ENCODE measurements at places on chromosomes 13 and 19.

DNA sequence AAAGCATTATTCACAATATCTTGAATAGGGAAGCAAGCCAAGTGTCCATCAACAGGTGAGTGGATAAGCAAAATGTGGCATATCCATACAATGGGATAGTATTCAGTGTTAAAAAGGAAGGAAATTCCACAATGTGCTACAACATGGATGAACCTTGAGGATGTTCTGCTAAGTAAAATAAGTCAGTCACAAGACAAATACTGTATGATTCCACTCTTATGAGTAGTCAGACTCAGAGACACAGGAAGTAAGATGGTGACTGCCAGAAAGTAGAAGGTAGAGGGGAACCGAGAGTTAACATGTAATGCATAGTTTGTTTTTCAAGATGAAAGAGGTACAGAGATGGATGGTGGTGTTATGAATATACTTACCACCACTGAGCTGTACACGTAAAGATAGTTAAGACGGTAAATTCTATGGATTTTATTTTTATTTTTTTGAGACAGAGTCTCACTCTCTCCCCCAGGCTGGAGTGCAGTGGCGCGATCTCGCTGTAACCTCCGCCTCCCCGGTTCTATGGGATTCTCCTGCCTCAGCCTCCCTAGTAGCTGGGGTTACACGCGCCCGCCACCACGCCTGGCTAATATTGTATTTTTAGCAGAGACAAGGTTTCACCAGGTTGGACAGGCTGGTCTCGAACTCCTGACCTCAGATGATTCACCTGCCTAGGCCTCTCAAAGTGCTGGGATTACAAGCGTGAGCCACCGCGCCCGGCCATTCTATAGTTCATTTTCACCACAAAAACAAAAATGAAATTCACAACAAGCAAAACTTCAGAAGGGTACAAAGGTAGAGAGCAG is 1.0 kb upstream of the CHAMP1 start:
- no peak for DNase-seq

DNA sequence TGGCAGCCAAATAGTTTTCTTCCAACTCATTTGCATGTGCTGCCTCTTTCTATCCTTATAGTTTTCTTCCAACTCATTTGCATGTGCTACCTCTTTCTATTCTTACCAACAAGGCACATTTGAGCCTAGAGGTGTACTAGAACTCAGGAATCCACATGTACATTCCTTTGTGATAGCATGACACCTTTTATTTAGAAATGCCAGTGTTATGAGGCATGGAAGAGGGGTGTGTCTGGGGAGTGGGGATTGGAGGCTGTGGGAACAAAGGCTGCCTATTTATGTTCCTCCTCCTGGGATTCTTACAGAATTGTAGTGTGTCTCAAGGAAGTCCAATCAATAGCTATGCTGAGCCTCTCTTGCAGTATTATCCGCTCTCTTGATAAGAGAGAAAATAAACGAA is 966.7 kb downstream of the PCDH17 start:
- DNase-seq: no peak

DNA sequence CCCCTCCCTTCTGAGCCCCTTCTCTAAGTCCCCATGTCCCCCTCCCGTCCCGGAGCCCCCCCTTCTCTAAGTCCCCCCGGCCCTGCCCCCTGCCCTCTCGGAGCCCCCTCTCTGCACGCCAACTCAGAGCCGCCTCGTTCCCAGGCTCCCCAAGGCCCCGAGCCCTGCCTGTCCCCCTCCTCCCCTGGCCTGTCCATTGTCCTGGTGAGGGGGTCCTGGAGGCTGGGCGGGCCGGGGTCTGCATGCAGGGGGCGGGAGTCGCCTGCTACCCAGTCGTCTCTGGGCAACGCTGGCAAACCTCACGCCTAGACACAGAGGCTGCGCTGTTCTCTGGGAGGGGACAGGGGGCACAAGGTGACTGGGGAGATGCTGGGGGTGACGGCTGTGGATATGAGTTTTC is 39.2 kb upstream of the SEMA6B start:
- DNase-seq: no peak

DNA sequence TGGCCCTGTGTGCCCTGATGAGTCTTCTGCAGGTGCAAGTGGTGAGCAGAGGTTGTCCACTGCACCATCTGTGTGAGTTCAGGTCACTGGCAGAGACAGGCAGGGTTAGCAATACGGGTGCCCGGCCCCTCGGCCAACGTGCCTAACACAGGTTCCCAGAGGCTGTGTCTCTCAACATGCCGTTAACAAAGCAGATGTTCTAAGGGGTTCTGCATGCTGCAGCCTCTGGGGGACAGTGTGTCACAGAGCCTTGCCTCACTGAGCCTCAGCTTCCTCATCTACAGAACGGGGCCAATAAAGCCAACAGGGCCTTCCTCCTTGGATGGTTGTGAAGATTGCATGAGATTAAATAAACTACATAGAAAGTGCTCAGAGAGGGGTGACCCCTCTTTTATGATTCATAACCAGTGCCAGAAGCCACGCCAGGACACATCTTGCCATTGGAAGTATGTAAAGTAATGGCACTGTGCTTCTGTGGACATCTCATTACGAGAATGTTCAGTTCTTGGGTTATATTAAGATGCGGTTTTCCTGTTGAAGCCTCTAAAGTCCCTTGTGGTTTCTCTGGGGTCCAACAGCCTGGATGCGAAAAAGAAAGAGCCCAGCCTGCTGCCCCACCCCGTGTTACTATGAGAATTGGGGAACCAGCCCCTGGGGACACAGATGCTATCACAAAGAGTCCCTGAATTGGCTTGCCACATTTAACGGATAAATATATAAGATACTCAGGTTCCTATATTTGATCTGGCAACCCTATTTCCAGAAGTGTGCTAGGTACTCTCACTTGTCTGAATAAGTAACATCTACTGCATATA is 11.2 kb upstream of the ARHGEF18 start:
- DNase-seq: no peak

DNA sequence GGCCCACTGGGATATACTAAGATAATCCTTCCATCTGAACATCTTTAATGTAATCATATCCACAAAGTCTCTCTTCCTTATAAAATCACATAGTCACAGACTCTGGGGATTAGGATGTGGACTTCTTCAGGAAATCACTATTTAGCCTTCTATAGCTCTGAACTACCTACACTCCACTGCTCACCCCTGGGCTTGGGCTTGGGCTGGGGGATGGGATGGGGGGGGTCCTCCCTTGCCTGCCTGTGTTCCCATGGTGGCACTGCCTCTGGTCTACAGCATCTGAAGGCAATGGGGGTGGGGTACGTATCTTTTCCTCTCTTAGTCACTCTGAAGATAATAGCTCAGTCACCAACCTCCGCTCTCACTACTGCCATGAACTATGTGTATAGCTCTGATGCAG is 67.8 kb upstream of the SERTM1 start:
- no peak for DNase-seq

DNA sequence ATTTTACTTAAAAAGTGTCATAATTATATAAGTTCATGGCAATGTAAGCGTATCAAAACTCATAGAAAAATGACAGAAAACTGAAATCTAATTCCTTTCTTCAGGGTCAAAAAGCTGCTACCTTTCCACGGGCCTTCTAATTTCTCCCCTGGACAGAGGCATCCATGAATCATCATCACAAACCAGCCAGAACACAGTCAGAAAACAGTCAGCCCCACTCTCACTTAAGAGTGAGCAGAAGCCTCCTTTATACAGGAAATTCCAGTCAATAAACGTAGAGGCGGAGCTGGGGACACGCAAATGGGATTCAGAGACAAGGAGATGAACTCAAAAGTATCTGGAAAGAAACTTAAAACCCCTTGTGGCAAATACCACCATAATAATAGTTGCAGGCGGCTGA is 54.2 kb upstream of the ABCC4 start:
- DNase-seq: no peak

DNA sequence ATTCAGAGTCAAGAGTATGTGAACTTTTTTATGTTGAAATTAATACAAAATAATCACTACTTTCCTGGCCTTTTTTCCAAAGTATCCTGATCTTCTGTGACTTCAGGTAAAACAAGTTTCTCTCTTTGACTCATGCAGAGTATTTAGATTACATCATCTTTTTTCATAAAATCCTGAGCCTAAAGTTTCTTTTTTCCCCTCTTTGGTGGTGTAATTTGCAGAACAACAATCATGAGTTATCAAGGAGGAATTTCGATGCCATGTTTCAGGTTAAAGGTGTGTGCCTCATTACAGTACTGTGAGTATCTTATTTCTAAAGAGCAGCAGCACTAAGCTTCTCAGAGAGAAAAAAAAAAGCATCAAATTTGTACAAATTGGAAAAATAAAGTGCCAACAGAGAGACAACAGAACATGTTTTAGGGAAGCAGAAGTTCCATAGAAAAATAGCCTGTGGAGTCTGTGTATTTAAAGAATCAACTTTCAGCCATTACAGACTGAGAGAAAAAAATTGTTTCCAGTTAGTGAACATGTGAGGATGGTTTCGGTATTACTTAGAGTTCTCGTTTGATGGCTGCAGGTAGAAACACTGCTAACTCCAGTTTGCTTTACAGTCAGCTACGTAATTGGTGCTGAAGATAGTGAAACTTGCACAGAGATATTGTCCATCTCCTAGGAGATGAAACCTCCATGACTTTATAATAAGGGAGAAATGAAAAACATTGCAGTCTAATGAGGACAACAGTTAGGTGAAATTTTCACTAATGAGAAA is 78.1 kb upstream of the PCDH9 start:
- DNase-seq: no peak

GRCh38 chr19:33557720-33558119 is 36.1 kb upstream of the PEPD start:
- DNase-seq: no peak

DNA sequence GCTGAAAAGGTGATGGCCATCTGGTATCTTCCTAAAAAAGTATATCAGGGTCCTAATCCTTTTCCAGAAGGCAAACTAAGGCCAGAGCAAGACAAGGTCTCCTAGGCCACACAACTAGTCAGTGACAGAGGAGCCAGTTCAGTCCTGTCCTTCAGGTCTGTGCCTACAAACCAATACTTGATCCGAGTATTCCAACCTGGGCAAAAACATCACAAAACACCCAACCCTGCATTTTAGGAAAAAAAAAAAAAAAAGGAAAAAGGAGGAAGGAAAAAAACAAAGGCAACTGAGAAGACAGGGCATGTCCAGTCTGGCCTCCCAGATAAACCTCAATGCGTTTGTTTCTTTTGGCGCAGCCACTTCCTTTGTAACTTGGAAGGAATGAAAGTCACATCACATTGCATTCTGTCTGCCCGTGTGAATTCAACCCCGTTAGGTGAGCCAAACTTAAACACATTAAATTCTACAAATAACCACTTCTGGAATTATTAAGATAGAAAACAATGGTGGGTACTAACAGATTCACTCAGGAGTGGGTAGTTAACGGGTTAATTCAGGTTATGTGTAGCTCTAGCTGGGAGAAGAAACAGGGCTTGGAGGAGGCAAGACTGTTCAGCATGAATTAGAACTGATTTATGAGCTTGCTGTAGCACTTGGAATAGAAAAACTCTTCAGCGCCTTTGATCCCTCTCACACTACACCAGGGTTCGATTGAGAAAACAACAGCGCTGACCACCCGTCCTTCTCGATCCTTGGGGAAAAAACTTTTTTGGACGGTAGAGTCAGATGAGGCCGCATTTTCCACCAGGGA is 43.0 kb upstream of the HNRNPA1L2 start:
- DNase-seq: no peak

GRCh38 chr19:56141417-56141993 is 418 bp downstream of the ZNF444 start:
- peak; percentile 19 for DNase-seq

- DNase-seq: no peak
These were observed 57.3 kb downstream of the KLF2 start for GRCh38 chr19:16381756-16382401.

DNA sequence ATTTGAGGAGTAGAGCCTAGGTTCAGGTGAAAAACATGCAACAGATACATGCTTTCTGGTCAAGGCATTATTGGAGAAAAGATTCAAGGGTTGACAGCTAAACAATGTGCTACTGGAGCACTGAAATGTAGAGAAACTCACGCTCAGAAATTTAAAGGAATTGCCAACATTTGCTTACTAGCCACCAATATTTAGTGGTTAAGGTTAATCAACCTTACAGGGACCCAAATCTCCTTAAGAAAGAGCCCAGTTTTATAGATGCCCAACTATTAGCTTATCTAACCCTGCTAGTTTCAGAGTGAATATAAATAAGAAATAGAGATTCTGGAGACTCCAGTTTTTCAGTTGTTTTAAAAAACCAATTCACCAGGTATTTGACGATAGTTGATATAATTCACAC is 203.6 kb downstream of the DACH1 start:
- no peak for DNase-seq

- DNase-seq: no peak
These were observed 16.3 kb downstream of the TLE2 start for GRCh38 chr19:3012621-3013262.

DNA sequence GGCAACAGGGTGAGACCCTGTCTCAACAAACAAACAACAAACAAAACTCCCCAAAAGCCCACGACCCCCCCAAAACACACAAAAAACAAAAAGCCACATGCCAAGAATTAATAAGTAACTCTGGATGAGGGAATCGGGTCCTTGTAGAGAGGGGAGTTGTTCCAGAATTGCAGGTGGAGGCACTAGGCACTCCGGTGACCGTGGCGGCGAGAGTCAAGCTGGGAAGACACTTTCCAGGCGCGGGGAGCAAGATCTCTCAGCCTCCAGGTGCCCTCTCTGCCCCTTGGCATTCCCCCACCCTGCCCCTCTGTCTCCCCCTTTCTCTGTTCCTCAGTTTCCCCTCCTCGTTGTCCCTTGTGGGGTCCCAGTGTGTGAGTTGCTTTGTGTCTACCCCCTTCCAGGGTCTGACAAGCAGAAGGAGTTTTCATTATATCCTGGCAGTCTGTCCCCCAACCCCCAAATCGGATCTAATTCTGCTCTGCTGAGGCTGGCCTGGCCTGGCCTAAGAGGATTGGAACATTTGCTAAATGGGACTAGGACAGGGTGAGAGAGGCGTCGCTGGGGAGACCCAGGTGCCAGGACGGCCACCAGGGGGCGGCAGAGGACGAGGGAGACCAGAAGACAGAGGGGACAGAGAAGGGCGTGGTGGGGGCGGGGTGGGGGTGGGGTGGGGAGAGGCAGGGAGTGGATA is 8.3 kb upstream of the CRX start:
- peak; percentile 76 for DNase-seq

All from activated T-cell treated with anti-CD3 and anti-CD28 coated beads, Interleukin-2, amount 50 U/mL, for 4 hours (primary cell).